ENCODE measurements at places on chromosomes 5 and 9.

DNA sequence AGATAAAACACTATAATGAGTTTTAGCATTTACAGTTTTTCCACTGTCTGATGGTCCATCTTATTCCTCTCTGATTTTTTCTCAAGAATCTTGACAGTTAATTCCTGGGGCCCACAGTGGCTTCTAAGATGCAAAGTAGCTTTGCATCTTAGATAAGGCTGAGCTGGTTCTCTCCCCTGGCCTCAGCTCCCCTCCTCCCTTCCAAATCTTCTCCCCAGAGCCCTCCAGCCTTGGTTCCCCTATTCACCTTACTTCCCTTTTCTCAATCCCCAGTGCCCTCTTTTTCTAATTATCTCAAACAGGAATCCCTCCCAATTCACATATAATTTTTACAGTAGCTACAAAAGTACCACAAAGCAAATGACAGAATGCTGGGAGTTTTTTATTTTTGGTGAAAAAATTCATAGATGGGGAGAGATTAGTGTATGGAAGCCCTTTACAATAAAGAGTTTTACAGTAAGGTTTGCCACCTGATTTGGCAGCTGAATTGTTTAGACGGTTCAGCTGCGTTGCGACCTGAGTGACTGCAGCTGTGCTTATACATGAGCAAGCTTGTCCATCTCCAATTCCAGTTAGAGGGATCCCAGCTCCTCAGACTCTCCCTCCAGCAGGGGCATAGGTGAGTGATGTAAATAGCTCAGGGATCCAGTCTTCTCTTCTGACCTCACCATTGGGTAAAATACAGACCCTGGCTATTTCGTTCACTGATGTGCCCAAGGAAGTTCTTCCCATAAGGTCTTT is 51.4 kb upstream of the CKMT2 start:
- DNase-seq = no peak

DNA sequence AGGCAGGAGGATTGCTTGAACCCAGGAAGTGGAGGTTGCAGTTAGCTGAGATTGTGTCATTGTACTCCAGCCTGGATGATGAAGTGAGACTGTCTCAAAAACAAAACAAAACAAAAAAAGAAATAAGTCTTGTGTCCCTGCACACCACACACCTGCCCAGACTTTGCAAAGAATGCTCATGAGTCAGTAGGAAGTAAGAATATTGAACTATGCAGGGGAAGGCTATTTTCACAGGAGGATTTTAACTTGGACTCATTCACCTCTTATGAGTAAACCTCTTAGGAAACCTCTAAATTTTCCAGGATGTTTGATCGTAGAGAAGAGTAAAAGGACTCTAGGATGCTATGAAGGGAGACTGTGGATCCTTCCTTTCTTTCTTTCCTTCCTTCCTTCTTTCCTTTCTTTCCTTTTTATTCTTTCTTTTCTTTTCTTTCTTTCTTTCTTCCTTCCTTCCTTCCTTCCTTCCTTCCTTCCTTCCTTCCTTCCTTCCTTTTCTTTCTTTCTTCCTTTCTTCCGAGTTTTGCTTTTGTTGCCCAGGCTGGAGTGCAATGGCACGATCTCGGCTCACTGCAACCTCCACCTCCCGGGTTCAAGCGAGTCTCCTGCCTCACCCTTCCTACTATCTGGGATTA is 96.7 kb upstream of the CLINT1 start:
- DNase-seq = no peak

DNA sequence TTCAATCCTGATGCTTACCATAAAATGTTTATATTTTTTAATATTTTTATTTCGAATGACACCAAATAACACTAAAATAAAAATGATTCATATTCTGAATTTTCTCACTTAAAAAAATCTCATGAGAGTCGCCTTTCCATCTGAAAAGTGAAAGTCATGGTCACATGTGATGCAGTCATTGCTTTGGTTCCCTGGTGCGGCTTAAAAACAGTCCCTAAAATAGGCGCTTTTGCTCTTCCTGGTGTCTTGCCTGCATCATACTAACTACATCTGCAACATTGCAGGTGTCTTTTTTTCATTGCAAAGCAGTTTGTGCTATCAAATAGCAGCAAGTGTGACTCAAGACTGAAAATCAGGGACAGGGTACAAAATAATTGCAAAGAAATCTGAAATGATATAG is 185.2 kb upstream of the NREP start:
- DNase-seq = no peak

DNA sequence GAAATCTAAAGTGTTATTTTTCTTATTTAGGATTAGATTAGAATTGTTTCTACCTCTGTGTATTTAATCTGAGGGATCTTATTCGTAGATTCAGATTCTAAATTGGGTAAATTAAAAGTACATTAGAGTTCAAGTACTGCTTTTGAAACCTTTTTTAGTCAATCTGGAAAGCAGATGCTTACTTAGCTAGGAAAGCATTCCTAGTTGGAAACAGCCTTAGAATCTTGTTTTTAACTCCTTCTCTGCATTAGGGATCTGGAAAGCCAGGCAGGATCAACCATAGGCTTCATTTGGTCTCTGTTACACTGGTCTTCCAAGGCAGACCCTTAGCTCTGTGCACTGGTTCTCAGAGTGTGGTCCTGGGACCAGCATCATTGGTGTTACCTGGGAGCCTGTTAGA is 247.4 kb downstream of the NR3C1 start:
- no peak for DNase-seq

DNA sequence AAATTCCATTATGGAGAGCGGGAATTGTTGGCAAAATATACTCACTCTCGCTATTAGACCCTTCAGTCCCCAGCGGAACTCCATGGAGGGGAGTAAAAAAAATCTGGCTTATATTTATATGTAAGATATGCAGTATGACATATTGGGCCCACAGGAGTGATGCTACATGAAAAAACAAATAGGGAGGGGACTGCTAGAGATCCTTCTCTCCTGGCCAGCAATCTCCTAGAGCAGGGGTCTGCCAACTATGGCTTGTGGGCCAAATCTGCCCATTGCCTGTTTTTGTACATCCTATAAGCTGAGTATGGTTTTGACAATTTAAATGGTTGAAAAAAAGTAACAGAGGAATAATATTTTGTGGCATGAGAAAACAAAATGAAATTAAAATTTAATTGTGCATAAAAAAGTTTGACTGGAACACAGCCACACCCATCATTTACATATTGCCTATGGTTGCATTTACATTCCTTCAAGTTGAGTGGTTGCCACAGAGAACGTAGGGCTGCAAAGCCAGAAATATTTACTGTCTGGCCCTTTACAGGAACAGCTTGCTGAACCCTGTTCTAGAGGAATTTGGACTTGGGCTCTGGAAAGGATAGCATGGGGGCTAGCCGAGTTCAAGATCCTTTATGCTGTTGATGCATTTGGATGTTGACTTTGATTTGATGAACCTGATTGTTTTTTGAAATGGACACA is 197.3 kb upstream of the CLINT1 start:
- DNase-seq = no peak

- no peak for DNase-seq
Observed at GRCh38 chr9:4118666-4119065, 181.2 kb downstream of the GLIS3 start.

DNA sequence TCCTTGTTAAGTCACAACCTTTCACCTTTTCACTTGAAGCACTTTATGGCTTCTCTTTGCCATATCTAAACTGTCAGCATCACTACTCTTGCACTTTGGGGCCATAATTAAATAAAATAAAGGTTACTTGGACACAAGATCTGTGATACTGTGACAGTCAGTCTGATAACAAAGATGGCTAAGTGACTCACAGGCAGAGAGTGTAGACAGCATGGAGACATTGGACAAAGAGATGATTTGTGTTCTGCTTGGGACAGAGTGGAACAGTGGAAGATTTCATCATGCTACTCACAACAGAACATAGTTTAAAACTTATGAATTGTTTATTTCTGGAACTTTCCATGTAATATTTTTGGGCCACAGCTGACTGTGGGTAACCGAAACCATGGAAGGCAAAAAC is 81.7 kb upstream of the SMC5 start:
- DNase-seq = no peak

DNA sequence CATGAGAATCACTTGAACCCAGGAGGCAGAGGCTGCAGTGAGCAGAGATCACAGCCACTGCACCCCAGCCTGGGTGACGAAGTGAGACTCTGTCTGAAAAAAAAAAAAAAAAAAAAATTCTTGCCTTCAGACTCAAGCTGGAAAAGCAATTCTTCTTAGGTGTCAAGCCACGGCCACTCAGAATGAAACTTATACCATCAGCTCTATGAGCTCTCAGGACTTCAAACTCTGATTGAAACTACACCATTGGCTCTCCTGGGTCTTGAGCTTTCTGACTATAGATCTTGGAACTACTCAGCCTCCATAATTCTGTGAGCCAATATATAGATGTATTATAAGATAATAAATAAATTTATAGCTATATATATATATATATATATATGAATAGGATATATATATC is 12.9 kb upstream of the FGF10 start:
- DNase-seq = no peak

DNA sequence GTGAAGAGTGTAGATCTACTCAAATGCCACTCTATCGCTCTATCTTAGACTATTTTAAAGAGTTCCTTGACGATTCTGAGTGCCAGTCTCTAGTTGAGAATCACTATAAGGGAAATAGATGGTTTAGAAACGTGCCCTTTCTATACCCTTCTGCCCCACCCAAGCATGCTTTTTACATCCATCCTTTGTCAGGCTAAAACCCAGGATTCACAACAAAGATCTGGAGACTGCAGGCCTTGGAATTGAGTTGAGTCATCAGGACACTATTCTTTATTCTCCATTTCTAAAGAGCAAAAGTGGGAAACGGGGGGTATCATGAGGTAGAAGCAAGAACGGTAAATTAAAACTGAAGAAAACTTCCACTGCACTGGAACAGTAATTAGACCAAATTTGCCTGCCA is 48.7 kb downstream of the ELAVL2 start:
- DNase-seq = no peak

DNA sequence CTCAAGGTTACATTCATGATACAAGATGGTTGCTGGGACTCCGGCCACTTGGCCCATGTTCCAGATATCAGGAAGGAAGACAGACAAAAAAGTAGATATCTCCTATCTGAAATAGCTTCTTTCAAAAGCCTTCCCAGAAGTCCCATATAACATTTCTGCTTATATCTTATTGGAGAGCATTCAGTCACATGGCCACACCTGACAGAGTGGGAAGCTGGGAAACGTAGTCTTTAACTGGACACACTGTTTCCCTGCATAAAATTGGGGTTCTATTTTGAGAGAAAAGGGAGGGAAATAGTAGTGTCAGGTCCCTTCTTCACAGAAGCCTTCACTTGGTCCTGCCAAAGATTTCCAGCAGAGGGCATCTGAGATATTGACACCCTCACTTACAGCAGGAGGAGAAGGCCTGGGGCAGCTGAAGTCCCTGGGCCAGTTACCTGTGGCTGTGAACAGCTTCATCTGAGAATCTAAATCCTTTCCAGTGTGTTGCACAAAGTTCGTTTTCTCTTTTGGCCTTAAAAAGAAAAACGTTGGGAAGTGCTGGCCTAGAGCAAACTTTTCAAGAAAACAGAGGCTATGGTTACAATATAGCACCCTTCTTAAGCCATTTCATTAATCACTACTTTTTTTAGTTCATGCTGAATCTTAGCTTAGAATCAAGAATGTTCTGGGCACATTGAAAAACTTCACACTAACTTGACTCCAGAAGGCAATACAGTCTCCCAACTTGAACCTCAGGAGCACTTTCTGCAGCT is 33.5 kb downstream of the SPEF2 start:
- peak; percentile 41 for DNase-seq

DNA sequence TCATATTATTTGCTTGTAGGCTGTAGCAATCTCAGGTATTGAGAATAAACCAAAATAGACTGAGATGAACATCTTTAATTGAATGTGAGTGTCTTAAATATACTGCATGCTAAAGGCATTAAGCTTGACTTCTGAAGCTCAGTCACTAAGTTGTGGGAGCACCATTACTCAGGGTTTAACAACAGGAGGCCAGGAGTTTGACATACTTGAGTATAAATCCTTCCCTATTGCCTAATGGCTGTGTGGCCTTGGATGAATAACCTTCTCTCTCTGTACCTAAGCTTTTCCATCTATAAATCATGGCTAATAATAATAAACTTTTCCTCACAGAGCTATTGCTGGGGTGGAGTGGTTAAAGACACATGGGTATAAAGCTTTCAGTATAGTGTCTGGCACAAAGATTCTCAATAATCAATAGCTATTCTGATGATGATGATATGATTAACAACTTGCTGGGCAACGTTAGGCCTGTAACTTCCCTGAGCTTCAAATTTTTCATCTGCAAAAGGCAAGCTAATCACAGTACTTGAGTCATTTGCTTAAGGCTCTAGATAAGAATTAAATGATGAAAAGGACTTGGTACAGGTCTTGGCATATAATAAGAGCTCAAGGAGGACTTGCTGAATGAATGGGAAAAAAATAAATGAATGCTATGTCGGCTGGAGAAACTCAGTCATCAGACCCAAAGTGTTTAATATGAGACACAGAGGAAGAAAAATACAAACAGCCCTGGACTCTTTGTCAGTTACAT is 174.0 kb upstream of the IL12B start:
- DNase-seq = no peak

- DNase-seq = no peak
Observed at GRCh38 chr9:135822374-135822755, 85.0 kb downstream of the CAMSAP1 start.

- DNase-seq = no peak
Observed at GRCh38 chr5:55370291-55370925, 62.6 kb downstream of the MTREX start.

DNA sequence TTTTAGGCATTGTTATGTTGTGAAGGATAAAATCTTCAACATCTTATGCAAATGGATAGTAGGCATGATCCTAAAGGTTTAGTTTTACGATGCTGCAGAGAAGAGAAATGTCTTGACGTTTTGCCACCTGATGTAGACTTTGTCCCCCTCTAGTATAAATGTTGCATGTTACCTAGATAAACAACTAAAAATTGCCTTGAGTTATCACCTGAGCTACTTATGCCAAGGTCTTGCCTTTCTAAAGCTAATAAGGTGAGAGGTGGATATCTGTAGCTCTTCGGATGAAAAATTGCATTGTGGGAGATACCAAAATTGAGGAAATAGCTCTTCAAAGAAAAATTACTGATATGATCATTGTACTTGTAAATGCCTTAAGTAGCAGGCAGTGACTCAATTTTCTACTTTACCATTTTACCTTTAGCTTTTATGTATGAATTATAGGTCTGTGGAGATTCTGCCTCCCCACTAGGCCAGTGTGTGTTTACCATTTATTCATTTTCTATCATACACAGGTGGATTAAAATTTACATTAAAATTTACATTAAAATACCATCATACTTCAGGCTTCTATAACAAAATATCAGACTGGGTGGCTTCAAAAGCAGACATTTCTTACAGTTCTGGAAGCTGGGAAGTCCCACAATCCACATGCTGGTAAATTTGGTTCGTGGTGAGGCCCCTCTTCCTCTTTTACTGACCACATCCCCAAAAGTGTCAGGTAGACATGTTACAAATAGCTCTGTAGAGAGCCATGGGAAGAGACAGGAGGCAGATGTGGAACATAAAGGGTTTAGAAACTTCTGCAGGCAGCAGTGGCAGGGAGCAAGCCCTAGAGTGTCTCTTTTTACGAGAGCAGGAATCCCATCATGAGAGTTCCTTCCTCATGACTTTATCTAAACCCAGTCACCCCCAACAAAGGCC is 100.7 kb upstream of the ERBIN start:
- DNase-seq = no peak

All from stimulated activated CD8-positive, alpha-beta memory T cell treated with anti-CD3 and anti-CD28 coated beads, Interleukin-15, amount 100 ng/mL, for 4 hours (primary cell).